ENCODE measurements at places on chromosomes 4 and X.

DNA sequence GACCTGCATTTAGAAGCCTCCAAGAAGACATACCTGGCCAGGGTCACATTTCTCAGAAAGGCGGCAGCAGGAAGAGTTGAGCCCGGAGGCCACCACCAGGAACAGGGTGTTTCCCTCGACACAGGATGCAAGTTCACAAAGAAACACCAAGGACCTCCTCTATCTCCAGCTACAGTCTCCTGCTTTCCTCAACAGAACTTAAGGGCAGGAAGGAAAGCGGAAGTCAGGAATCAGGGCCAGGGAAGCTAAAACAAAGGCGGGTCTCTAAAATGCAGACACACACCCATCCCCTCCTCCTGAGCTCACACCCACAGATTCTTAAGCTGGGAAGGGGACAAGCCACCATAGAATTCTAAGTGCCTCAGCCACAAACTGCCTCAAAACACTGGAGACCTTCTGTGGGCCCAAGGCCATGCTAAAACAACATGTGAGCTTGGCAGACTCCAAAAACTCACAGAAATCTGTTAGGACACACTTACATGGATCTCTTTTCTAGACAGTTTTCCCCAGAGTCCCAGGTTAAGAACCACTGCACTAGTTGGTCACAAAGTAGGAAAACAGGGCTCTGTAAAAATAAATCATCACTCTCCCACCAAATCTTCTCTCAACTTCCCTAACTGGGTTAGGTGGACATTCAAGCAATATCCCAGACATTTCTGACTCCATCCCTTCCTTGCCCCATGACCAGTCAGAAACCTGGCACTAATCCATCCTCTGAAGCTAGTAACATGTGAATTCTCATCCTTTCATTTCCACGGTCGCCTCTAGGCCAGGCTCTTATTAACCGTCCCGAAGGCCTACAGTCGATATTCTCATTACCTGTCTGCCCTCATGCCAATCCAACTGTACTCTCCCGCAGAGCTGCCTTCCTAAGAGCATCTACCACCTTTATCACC is 163.2 kb downstream of the APBB2 start:
- DNase-seq, result no peak

GRCh38 chr4:16692524-16692923 is 205.9 kb downstream of the LDB2 start:
- peak; percentile 45 for DNase-seq

DNA sequence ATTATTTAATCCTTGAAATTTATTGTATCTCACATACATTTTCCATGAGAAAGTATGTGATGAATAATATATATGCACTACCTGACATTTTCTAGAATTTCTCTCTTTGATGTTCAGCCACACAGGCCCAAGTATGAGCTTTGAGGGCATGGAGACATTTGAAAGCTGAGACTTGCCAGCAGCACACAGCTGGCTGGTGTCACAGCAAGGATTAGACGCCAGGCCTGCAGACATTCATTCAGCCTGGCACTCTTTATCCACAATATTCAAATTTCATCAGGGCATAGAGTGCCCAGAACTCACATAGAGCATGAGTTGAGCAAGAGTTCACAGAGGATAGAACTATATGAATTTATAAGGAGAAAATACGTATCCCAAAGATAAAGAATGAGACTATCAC is 74.0 kb downstream of the GRIA2 start:
- DNase-seq, result peak; percentile 14

DNA sequence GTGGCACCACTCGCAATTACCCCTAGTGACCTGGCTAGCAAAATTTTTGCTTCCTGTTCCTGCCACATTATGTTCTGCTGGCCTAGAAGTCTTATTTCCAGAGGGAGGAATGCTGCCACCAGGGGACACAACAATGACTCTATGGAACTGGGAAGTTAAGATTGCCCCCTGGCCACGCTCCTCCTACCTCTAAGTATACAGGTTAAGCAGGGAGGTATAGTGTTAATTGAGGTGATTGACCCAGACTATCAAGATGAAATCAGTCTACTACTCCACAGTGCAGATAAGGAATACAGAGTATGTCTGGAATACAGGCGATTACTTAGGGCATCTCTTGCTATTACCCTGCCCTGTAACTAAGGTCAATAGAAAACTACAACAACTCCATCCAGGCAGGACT is 48.8 kb upstream of the SMARCAD1 start:
- DNase-seq, result no peak

DNA sequence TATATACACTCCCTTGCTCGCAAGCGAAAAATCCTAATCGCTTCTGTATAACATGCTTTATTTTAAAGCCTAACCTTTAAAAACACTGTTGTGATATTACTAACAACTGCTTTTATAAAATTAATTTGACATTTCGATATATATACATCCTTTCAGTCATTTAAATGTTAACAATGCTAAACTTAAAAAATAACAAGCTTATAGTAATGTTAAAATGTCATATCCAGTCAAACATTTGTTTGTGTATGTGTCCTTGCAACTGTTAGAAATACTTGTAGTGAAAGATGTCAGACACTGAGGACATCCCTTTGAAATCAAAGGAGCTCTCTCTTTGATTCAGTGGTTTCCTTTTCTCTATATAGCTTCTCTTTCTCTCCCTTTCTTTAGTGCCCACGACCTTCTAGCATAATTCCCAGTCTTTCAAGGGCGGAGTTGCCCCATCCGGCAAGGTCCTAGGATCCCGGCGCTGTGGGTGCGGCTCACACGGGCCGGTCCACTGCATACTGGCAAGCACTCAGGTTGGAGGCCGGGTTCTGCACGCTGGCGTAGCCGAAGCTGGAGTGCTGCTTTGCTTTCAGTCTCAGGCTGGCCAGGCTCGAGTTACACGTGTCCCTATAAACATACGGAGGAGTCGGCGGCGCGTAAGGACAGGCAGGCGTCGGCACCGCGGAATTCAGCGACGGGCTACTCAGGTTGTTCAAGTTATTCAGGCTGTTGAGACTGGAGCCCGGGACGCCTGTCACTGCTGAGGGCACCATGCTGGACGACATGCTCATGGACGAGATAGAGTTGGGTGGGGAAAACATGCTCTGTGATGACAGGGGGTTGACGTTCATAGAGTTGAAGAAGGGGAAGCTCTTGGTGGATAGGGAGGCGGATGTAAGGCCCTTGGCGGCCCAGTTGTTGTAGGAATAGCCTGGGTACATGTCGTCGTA is 5.0 kb downstream of the PITX2 start:
- DNase-seq, result no peak

- DNase-seq, result no peak
Observed at GRCh38 chr4:144338834-144339233, 198.3 kb upstream of the GYPA start.

- no peak for DNase-seq
Observed at GRCh38 chr4:4783847-4784246, 75.6 kb upstream of the MSX1 start.

- DNase-seq, result peak; percentile 67
Observed at GRCh38 chr4:2963966-2964471, 648 bp downstream of the GRK4 start.
